ENCODE measurements at places on chromosomes 16 and 17.
A peak's percentile ranks its signal among the peaks of the same experiment; 100 is the strongest.

DNA sequence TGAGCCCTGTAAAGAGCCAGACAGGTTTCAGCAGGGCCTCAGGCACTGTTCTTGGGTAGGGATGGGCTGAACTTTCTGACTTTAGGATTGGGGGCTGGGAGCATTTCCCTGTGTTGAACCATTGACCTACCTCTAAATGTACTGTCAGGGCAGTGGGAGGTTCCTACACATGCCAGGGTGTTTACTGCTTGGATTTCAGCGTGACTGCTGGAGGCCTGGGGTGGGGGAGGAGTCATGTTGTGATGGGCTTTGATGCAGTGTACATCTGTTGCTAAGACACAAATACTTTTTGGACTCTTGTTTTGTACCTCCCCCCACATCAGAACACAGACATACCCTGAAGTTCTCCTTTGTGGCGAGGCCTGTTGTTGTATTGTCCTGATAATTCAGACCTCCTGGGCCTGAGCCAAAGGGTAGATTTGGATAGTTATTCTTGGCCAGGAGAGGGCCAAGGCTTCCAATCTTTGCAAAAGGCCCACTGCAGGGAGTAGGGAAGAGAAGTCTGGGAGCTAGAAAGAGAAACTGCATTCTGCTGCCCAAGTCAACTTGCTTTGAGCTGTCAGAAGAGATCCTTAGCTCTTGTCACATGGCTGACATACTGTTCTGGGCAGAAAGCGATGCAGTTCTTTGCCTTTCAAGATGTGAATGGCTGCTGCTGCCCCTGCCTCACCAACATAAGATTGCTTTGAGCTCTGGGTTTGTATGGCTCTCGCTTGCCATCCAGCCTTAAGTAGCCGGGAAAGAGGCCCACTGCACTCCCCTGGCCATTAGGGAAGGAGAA, 3.7 kb downstream of the NFE2L1 start:
- peak; percentile 61 for DNase-seq

DNA sequence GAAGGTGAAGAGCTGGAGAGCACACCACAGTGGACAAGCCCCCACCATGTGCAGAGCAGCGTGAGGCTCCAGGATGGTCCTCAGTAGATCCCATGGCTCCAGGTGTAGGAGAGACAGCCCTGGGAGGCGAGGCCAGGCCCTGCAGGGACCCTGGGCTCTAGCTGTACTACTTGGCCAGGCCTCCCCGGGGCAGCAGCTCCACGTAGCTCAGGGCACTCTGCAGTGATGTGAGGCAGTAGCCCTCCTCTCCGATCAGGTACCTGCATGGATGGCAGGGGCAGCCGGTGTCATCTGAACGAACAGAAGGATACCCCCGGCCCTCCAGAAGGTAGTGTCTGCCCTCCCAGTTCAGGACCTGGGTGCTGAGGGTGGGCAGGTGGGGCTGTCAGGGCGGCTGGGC, 6.2 kb upstream of the SPATA2L start:
- DNase-seq: no peak

GRCh38 chr17:12994341-12995074, 23.3 kb downstream of the ELAC2 start:
- DNase-seq: no peak

DNA sequence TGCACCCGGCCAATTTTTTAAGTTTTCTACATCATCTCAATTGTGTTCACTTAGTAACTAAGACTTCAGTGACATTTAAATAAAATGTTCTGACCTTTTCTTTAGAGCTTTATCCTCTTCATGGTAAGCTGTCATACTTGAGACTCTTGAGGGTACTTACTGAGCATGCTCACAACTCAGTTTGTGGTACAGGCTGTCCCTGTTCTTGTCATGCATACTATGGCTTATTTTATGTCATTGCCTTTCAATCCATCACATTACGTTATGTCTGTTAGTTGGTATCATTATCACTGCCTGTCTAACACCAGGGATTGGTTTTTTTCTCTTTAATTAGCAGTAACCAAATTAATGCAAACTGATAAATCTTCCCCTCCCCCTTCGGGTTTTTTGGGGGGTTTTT, 41.9 kb upstream of the RHBDL3 start:
- DNase-seq: no peak

DNA sequence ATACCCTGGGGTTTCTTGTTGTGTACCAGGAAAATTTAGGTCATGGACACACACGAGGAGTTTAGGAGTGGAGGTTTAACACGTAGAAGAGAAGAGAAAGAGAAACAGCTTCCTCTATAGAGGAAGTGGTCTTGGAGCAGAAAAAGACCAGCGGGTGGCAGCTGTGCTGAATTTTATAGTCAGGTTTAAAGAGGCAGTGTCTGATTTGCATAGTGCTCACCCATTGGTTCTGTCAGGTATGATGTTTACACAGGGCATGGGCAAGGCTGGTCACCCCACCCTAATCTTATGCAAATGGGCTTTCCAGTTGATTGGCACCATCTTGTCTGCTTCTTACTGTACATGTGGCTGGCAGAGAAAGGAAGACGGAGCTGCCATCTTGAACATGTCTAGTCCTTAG, 309.0 kb downstream of the CDH13 start:
- DNase-seq: peak; percentile 78

- DNase-seq: no peak
These were observed 7.6 kb downstream of the SEZ6L2 start for GRCh38 chr16:29891525-29892457.

- no peak for DNase-seq
These were observed 205.2 kb upstream of the NLRP1 start for GRCh38 chr17:5789528-5789927.

DNA sequence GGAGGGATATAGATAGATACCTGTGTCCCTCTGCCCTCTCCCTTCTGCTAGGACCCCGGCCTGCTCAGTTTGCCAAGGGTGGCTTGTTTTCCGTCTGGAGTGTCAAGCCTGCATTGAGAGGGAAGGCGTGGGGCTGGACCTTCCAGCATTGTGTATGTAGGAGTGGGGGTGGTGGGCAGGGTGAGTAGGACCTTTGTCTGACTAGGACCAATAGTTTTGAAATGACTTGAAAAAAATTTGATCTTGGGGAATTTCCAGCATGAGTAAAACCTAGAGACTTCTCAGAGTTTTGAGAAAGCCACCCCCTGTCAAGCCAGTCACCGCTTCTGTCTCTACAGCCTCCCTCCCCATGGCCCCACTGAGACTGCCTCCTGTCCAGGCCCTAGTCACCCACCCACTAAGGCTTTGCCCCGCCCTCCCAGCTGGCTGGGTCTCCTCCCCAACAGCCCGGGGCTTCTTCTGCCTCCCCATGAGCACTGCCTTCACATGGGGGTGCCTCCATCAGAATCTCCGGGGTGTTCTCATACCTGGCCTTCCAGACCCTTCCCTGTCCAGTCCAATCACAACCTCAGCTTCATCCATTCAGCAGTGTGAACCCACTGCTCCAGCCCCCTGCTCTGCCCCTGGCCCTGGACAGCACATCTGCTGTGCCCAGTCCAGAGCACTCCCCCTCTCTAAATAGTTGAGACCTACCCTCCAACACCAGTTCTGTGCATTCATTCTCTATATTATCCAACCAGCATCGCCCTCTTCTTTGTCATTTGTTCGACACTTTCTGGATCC, 207.0 kb downstream of the MSI2 start:
- DNase-seq: no peak

DNA sequence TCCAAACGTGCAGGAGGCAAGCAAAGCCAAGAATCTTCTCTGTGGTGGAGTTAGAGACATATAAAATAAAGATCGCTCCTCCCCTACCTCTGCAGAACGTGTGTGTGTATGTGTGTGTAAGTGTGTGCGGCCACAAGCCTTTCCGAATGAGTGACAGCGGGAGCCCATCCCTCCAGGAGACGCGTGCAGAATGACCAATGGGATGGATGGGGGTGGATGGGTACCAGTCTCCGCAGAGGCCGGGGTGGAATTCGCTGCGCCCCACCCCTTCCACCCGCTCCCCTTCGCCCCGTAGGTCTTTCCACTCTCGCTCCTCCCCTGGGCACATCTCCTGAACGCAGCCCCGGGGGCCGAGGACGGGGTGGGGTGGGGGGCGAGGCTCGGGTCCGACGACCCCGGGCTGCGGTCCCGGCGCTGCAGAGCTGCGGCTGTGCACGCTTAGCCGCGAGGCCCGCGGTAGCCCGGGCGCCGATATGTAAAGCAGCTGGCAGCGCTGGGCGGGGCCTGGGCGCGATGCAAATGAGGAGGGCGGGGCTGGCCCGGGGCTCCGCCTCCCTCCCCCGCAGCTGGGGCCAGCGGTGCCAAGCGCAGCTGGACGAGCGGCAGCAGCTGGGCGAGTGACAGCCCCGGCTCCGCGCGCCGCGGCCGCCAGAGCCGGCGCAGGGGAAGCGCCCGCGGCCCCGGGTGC, at the start of gene PRKCB:
TSS of gene PRKCB (plus strand) at position 594 of the 688 bp plus-strand sequence.
- peak; percentile 92 for DNase-seq

- DNase-seq: no peak
These were observed 2.4 kb upstream of the WDR90 start for GRCh38 chr16:646679-647172.

DNA sequence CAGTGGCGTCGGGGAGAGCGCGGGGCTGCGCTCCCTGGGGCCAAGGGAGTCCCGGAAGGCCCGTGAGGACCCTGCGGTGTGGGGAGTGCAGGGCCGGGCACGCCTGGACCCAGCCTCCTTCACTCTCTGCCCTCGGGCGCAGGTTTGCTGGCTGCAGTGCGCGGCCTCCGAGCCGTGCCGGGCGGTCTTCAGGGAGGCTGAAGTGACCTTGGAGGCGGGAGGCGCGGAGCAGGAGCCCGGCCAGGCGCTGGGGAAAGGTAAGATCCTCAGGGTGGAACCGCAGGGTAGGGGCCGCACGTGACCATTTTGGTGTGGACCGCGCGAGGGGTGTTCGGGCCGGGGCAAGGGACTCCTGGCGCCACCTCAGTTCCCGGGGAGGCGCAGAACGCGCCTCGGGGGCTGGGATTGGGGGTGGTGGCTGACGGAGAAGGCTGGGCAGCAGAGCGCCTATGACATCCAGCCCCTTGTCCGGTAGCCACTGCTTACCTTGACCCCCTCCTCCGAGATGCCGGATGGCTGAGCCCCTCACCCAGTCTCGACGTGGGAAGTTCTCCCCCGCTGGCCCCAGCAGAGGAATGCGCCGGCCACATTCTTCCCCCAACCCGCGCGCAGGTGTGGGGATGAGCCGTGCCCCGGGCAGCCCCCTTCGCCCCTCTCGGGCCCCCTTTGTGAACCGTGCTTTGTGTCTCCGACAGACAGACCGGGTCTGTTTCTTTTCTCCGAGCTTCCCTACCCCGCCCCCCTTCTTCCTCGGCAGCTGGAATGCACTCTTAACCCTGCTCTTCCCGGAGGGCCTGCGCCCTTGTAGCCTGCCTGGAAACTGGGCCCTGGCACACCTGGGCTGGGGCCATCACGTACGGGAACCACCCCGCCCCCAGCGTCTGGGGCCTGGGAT, 631 bp downstream of the CDH3 start:
- DNase-seq: no peak
